ENCODE measurements at places on chromosomes 13 and 19. TPM values are rescaled to one million over a fixed set of nuclear protein-coding genes. Genes with fewer than 3 reads are reported as not detected.

DNA sequence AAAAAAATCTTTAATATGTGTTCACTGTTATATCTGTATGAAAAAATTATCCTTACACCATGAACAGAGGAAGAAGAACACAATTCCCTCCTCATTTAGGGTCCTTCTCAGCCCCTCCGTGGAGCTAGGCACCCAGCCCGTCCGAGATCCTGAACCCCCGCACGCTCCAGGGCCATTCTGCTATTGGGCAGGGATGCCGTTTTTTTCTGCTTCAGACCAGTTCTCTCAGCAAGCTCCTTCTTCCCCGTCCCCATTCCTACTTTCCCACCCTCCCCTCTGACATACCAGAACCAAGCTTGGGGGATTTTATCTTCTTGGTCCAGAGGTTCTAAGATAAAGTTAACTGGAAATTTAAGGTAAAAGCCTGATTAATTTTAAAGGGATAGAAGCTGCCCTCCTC, 36.2 kb downstream of the ATP12A start:
- H3K4me1 ChIP-seq = peaks cover 5% of the 10 kb centered on the region
- H3K4me3 ChIP-seq = no peak overlapping the region
- H3K27ac ChIP-seq = no peak overlapping the region
- peaks cover 23% of the 10 kb centered on the region for H3K27me3 ChIP-seq

DNA sequence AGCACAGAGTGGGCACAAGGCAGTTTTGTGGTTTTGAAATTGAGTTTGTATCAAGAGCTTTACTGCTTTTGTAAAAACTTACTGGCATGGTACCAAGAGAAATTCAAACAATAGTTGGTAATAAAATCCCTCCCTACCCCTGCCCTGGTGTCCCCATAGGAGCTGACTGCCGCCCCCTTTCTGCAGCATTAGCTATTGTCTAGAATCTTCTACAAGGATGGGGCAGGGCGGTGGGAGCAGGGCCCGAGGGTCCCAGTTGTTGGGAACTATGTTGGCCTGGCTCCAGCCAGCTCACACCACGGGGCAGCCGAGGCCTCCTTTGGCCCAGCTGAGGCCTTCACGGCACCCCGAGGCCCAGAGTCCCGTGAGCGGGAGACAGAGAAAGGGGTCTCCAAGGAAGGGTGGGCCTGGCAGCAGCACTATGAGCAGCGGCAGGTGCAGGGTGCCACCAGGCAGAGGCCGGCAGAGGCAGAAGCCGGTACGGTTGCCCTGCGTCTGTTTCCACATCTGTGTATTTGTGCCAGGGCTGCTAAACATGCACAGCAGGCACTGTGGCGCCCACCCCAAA, 57.9 kb downstream of the KDM4B start:
- peaks cover 31% of the 10 kb centered on the region for H3K4me1 ChIP-seq
- no peak overlapping the region for H3K4me3 ChIP-seq
- H3K27me3 ChIP-seq = no peaks in the 10 kb centered on the region
- no peaks in the 10 kb centered on the region for H3K36me3 ChIP-seq

DNA sequence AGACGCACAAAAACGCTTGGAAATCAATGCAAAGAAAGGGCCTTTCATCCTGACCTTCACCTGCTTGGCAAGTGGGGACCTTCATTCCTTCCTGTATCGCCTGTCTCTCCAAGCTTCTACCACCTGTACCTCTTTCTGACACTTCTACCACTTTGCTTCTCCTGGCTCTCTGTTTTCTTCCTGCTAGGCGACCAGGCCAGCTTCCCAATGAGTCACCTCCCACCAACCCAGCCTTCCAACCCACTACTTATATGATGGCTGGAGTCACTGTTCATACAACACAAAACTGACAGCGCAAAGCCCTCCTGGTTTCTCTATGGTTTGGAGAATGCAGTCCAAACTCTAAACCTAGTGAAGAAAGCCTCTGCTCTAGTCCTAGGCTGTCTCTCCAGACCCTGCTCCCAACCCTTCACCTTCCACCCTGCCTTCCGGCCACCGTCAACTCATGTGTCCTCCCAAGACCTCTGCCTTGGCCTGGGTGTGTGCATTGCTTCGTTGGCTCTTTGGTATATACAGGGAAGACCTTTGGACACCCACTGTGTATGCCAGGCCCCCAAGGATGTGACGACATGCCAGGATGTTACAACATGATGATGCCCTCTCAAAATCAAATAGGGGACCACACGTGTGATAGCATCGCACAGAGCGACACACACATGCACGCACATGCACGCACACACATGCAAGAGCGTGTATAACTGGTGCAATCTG, 148.5 kb downstream of the STK24 start:
- H3K4me3 ChIP-seq = no peak overlapping the region
- H3K36me3 ChIP-seq = peaks cover 48% of the 10 kb centered on the region
- no peak overlapping the region for H3K27ac ChIP-seq
- no peaks in the 10 kb centered on the region for H3K27me3 ChIP-seq

The UCHL3 gene
- 28.0 TPM for total RNA-seq

DNA sequence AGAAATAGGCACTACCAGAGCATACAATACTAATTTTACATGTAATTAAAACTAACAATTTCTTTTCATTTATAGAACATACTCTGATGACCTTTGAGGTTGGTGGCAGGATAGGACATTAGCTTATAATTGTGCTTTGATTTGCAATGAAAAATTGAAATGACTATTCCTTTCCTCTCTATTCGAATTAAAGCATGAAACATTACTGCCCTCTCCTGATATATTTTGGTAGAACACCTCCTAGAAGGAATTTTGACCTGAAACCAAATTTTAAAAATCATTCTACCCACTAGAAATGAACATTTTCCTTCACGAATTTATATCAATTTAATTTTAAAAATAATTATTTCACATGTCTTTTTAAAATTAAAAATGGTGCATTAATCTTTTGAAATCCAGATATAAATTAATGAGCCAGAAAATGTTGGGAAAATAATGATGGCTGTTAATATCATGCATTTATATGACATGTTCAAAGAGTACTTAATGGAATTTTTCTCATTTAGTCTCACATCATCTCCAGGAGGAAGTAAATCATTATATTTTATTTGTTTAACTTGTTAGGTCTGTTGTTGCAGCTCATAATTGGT, 556.3 kb upstream of the ARGLU1 start:
- H3K4me3 ChIP-seq = no peak overlapping the region
- H3K27ac ChIP-seq = no peak overlapping the region
- DNase-seq = no peak
- peaks cover 9% of the 10 kb centered on the region for H3K27me3 ChIP-seq
- H3K36me3 ChIP-seq = peaks cover 3% of the 10 kb centered on the region

- no peaks in the 10 kb centered on the region for H3K27me3 ChIP-seq
- peaks cover 48% of the 10 kb centered on the region for H3K4me1 ChIP-seq
- peak overlapping the region; percentile 99 for H3K27ac ChIP-seq
- no peak overlapping the region for H3K4me3 ChIP-seq
These were observed 84.5 kb downstream of the LRRC63 start for GRCh38 chr13:46296115-46296822.

GRCh38 chr13:111920932-111921705, 145.8 kb upstream of the SOX1 start:
- no peaks in the 10 kb centered on the region for H3K4me1 ChIP-seq
- peaks cover 22% of the 10 kb centered on the region for H3K27me3 ChIP-seq
- no peak for DNase-seq
- no peaks in the 10 kb centered on the region for H3K36me3 ChIP-seq
- H3K4me3 ChIP-seq = no peak overlapping the region

The PRSS57 gene
- total RNA-seq = not detected

The FRY gene
- total RNA-seq = 38.8 TPM

- peak overlapping the region; percentile 67 for H3K27ac ChIP-seq
- H3K36me3 ChIP-seq = no peaks in the 10 kb centered on the region
- DNase-seq = no peak
- peaks cover 14% of the 10 kb centered on the region for H3K4me1 ChIP-seq
These were observed 1068.1 kb upstream of the PCDH20 start for GRCh38 chr13:62483774-62484173.

The KLK3 gene
- not detected for total RNA-seq

The CNN1 gene
- total RNA-seq = 20.1 TPM

- H3K27me3 ChIP-seq = no peaks in the 10 kb centered on the region
- H3K4me3 ChIP-seq = no peak overlapping the region
- peaks cover 15% of the 10 kb centered on the region for H3K4me1 ChIP-seq
- no peak for DNase-seq
- H3K27ac ChIP-seq = no peak overlapping the region
- H3K36me3 ChIP-seq = no peaks in the 10 kb centered on the region
These were observed 3.8 kb upstream of the ZNF414 start for GRCh38 chr19:8517551-8518442.

The COL5A3 gene
- 65.9 TPM for total RNA-seq

DNA sequence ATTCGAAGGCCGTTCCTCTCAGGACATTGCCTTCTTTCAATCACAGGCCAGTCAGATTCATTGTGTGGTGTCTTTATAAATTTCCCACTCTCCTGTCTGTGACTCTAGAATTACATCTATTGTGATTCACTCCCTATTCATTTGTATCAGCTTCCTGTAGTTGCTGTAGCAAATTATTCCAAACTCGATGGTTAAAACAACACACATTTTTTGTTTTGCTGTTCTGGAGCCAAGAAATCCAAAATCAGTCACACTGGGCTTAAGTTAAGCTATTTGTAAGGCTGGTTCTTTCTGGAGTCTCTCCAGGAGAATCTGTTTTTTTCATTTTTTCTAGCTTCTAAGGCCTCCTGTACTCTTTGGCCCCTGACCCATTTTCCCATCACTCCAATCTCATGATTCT, 1487.0 kb upstream of the SLC10A2 start:
- no peaks in the 10 kb centered on the region for H3K27me3 ChIP-seq
- H3K36me3 ChIP-seq = no peaks in the 10 kb centered on the region
- peak overlapping the region; percentile 72 for H3K27ac ChIP-seq
- no peak overlapping the region for H3K4me3 ChIP-seq

- H3K27me3 ChIP-seq = no peaks in the 10 kb centered on the region
- H3K4me1 ChIP-seq = peaks cover 4% of the 10 kb centered on the region
- H3K27ac ChIP-seq = no peak overlapping the region
- DNase-seq = no peak
These were observed 11.8 kb downstream of the SLC25A30 start for GRCh38 chr13:45406421-45406820.

GRCh38 chr19:46635920-46636761, at the start of gene GNG8:
TSS of gene GNG8 (minus strand) at chr19:46636202. CDS start at chr19:46634682, 1,520 bp downstream.
- H3K27me3 ChIP-seq = peaks cover 2% of the 10 kb centered on the region
- peak within 1 kb of the TSS; percentile 50 for H3K27ac ChIP-seq
- no peaks in the 10 kb centered on the region for H3K36me3 ChIP-seq
- H3K4me3 ChIP-seq = no peak within 1 kb of the TSS

GRCh38 chr19:23385404-23385803, 9.9 kb downstream of the ZNF91 start:
- no peaks in the 10 kb centered on the region for H3K27me3 ChIP-seq
- DNase-seq = no peak
- peaks cover 21% of the 10 kb centered on the region for H3K4me1 ChIP-seq
- H3K36me3 ChIP-seq = peaks cover 56% of the 10 kb centered on the region
- H3K4me3 ChIP-seq = no peak overlapping the region
- H3K27ac ChIP-seq = no peak overlapping the region

GRCh38 chr19:40191836-40192646, 815 bp downstream of the MAP3K10 start:
- H3K27ac ChIP-seq = no peak overlapping the region
- no peaks in the 10 kb centered on the region for H3K27me3 ChIP-seq
- H3K4me3 ChIP-seq = peak overlapping the region; percentile 57
- peaks cover 24% of the 10 kb centered on the region for H3K4me1 ChIP-seq

DNA sequence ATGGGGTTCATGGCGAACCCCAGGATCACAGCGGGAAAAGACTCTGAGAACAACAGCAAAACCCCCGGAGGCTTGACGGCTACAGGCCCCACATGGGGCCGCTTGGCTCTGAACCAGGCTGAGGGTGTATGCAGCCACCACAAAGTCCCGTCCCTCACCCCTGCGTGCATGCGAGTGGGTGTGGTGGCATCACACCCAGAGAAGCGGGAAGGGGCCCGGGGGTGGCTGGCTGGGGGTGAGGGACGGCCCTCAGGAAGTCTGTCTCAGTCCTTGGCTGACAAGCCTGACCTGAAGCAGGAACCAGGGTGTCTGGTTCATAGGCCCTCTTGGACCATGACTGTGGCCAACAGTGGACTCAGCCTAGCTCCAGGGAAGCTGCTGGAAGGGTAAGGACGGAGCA, 34.2 kb downstream of the CEBPG start:
- DNase-seq = peak; percentile 81
- H3K4me3 ChIP-seq = no peak overlapping the region
- H3K27me3 ChIP-seq = no peaks in the 10 kb centered on the region
- H3K36me3 ChIP-seq = no peaks in the 10 kb centered on the region
- no peak overlapping the region for H3K27ac ChIP-seq

The ZNF541 gene
- total RNA-seq = not detected

- peaks cover 14% of the 10 kb centered on the region for H3K4me1 ChIP-seq
- DNase-seq = no peak
- H3K4me3 ChIP-seq = no peak overlapping the region
- no peaks in the 10 kb centered on the region for H3K27me3 ChIP-seq
- H3K36me3 ChIP-seq = peaks cover 2% of the 10 kb centered on the region
These were observed 25.7 kb downstream of the CRYL1 start for GRCh38 chr13:20499986-20500385.

- DNase-seq = peak; percentile 87
- H3K27ac ChIP-seq = no peak overlapping the region
- no peak overlapping the region for H3K4me3 ChIP-seq
- H3K36me3 ChIP-seq = peaks cover 10% of the 10 kb centered on the region
- peaks cover 2% of the 10 kb centered on the region for H3K27me3 ChIP-seq
These were observed 5.9 kb downstream of the KLC3 start for GRCh38 chr19:45346449-45346848.

DNA sequence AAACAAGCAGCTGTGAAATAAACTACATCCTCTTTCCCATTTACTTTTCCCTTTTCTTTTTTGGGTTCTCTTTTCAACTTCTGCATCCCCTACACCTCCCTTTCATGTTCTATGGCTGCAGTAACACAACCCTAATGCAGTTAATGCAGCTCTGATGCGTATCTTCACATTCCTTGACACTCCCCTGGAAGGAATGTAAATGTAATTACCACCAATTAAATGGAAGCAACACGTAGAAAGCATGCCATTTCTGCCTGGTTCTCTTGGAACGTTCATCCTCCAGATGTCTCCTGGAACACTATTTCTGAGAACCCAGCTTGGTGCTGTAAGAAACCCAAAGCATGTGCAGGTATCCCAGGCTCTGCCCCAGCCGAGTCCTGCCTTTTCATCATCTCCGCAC, 166.8 kb upstream of the FREM2 start:
- H3K36me3 ChIP-seq = no peaks in the 10 kb centered on the region
- H3K27me3 ChIP-seq = peaks cover 37% of the 10 kb centered on the region
- DNase-seq = no peak
- H3K27ac ChIP-seq = no peak overlapping the region

The CGB8 gene
- 3.1 TPM for total RNA-seq

The IFNL1 gene
- total RNA-seq = not detected
